Right kidney (tissue), 9 donors: ENCODE measurements at places on chromosomes 11 and 22.

DNA sequence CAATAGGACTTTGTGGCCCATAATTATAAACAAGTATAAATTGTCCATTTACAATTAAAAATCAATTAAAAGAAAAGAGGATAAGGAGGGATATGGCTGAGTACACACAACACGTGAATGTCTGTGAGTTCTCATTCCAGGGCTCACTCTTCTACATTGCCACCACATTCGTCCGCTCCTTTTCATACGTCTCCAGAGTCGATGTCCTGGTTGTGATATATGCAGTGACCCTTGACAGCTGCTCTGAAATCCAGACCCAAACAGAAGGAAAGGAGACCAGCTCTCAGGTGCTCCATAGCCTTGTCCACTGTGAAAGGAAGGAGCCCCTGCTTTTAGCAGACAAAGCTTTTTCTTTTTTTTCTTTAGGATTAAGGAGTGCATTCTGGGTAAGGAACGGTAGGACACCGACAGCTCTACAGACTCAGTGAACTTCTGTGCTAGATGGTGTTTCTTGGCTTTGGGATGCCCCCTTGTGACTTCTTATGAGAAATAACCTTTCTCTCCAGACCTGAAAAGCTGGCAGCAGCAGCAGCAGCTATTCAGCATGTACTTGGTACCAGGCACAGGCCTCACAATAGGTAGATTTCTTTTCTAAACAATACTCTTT is 19.7 kb upstream of the DNAJB13 start:
- peak; percentile 6 for DNase-seq

- DNase-seq: peak; percentile 37
These were observed 1.0 kb upstream of the PLAAT2 start for GRCh38 chr11:63564056-63564774.

DNA sequence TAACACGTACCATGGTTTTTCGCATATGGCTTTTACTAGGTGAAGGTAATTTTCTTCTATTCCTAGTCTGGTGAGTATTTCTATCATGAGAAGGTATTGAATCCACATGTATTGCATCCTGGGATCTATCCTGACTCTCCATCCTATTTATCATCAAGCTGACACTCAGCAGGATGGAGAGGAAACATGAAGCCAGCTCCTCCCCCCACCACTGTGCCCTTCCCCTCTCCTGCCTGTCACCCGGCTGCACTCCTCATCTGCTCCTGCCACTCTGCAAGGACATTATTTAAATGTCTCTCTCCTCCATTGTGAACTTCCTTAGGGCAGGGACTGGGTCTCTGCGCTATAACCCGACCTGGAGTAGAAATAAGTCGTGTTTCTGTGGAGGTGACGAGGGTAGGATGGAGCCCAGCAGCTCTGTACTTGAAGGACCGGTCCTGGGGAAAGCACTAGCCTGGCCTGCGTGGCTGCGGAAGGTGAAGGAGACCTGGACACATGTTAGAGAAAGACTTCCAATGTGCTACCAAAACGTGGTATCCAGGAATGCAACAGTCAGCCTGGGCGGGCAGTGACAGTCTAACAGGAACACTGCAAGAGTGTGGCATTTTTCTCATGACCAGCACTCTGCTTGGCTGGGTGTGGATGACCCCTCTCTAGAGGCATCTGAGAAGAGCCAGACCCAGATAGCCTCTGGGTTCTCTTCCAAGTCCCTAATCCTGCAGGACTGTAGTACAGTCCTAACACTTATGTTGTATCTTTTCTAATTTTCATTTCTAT is 111.2 kb downstream of the MICAL3 start:
- no peak for DNase-seq

GRCh38 chr11:81655351-81655750 is 1078.3 kb downstream of the FAM181B start:
- no peak for DNase-seq

DNA sequence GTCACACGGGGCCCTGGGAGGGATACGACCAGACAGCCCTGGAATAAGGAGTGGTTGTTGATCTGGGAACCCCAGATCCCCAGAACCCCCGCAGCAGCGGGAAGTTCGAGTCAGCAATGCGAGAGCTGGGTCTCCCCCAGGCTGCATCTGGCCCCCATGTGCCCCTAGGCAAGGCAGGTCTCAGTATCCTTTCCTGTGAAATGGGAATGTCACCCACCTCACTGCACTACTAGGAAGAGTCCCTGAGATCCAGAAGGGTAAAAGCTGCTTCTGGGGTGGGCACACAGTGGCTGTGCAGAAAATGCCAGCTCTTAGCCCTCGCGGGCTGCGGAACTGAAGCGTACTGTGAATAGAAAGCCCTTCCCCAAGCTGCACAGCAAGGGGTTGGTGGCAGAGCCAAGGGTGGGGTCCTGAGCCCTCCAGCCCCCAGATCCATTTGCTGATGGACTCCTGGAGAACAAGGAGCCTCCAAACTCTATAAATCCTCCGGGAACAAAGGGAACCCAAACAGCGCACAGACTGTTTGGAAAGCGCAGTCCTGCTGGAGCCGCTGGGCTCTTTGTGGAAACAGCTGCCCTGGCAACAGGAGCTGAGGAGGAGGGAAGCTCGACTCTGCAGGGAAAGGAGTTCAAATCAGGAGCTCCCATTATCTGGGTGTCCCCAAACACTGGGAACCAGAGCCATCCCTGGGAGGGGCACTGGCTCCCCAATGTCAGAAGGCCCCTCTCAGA is 68.2 kb upstream of the SHISAL1 start:
- DNase-seq: no peak

- peak; percentile 68 for DNase-seq
These were observed 952 bp upstream of the CATSPERZ start for GRCh38 chr11:64298966-64299846.

GRCh38 chr11:87180742-87181141 is 143.0 kb downstream of the TMEM135 start:
- no peak for DNase-seq

DNA sequence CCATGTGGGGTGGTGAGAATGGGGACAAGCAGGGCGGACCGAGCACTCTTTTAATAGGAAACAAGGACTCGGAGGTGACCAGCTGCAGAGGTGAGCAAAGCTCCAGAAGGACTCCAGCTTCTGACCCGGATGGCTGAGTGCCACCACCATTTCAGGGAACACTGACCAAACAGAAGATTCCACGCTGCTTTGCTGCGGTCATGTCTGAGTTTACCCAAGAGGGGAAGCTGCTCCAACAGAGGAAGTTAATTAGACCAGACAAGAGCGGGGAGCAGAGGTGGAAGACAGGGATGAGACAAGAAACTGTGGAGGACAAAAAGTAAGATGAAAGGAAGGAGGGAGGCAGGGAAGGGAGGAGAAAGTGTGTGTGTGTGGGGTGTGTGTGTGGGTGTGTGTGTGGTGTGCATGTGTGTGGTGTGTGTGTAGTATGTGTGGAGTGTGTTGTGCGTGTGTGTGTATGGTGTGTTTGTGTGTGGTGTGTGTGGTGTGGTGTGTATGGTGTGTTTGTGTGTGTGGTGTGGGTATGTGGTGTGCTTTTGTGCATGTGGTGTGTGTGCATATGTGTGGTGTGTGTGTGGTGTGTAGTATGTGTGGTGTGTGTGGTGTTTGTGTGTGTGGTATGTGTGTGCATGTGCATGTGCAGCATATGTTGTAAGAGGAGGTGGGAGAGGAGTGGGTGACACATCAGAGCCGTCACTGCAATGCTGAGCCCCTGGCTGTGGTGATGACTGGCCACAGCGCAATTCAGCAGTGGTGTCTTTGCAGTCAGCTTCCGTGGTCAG is 82.2 kb upstream of the AKIP1 start:
- DNase-seq: no peak

- DNase-seq: no peak
These were observed 125.3 kb upstream of the BMAL1 start for GRCh38 chr11:13152264-13152663.

DNA sequence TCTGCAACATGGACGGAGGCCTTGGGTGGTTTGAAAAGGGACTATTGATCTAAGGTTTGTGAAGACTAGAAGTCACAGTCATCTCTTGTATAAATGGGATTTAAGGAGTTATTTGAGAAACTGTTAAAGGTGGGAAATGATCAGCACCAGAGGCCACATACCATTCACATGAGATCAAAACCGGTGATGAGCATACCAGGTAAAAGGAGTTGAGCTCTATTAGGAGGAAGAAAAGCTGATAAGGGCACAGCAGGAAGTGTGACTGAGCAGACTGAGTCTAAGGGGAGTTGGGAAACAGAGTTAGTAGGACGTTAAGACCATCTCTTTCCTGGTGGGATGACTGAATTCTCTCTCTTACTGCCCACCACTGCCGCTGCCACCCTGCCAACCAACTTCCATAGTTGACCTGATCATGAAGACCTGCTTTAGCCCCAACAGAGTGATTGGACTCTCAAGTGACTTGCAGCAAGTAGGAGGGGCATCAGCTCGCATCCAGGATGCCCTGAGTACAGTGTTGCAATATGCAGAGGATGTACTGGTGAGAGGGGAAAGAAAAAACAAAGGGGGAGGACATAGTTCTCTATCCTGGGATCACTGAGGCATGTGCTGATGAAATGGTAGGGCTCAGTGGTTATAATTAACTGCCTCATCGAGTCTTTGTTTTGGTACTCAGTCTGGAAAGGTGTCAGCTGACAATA is 7.6 kb downstream of the EIF3F start:
- DNase-seq: no peak

DNA sequence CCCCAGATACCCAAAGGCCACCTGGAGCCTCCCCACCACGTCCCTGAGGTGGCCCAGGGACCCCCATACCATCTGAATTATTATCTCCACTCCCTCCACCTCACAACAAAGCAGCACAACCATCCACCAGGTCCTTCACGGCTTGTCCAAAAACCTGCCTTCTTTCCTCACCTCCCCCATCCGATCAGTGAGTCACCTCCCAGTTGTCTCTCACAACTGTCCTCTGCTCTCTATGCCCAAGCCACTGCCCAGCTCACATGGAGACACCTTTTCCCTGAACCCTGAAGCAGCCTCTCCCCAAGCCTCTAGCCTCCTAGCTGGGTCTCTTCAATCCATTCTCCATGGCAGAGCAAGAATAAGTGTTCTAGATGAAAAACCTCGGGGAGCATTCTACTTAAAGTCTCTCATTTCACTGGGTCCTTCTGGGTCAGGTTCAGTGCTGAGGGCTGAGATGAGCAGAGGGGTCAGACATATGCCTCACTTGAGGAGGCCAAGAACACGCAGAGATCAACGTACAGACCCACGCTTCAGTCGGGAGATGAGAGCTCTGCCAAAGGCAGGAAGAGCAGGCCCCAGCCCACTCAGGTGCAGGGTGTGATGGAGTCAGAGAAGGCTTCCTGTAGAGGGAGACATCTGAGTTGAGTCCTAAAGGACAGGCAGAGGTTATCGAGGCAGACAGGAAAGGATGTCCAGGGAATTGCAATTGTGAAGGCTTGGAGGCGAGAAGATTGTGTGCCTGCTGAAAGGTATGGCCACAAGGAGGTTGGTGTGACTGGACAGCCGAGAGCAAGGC is 74.7 kb downstream of the PDE2A start:
- DNase-seq: no peak

DNA sequence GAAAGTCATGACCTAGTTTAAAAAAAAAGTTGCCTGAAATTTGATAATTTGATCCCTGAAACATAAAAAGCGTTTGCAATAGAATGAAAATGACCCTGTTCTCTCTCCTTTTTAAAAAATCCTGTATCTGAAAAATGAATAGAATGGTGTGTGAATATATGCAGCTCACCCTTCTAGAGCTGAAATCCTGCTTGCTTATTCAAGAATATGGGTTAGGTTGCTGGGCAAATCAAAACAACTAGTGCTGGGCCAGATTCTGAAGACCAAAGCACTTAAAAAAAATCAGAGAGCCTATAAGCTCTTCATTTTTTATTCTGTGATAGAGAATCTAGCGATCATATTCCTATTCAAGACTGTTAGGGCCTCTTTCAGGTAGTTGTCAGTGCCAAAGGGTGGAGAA is 131.6 kb downstream of the MPPED2 start:
- no peak for DNase-seq

DNA sequence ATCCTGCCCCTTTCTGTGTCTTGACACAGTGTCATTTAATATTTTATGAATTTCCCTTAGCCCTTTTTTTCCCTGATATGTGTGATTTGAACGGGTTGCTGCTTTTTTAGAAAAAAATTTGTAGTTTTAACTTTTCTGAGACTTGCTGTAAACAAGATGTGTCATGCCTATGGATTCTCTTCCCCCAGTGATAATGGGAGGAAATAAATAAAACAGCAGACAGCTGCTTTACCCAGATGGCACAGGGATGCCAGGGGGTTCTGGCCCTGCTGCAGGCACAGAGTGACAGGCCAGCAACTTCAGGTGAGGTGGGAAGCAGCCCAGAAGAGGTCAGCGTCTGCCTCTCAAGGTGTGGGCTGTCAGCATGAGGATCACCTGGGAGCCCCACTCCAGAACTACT is 266.9 kb downstream of the KIRREL3 start:
- no peak for DNase-seq

DNA sequence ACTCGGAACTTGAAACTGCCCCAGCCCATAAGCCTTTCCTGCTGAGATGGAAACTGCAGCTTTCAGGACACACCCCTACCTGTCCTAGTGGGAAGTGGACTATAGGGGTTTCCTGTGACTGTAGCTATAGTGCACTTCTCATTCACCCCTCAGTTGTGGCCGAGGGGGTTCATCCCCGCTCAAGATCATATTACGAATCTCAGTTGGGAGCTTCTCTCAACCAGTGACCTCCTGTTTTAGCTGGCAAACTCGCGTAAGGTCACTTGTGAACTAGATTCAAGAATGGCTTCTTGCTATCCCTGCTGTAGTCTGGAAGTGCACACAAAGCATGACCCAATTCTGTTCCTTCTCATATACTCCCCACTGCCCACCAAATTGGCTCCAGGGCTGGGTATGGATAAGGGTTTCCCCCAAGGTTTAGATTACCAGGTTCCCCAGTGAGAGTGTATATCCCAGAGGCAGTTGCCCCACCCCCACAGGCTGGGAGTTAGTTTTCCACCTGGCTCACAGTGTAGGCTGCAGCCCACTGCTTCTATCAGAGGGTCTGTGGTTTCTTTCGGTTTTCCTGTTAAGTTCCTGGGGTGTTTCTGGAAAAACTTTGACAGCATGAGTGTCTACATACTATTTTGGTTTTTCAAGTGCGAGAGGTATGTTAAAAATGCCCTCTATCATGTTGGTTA is 812.9 kb downstream of the JRKL start:
- DNase-seq: no peak

DNA sequence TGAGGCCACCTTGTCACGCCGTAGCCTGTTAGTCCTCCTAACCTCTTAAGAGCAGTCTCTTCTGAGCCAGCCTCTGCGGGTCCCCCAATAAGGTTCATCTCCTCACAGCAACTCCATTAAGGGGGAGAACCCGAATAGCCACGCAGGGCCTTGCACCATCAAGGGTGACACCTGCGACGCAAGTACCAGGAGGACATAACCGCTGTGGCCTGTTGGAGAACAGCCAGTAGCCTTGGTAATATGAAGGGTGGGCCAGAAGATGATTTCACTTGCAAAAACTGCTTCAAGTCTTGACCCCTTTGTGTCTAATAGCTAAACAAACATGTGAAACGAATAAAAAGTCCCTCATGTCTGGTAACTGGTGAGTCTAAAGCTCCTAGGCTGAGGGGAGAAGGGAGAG is 14.8 kb downstream of the ARFGAP2 start:
- no peak for DNase-seq

- no peak for DNase-seq
These were observed 176.0 kb downstream of the ARHGAP42 start for GRCh38 chr11:100863080-100863581.
